HS-27A (cell line): ENCODE measurements at places on chromosomes 11 and 22.

DNA sequence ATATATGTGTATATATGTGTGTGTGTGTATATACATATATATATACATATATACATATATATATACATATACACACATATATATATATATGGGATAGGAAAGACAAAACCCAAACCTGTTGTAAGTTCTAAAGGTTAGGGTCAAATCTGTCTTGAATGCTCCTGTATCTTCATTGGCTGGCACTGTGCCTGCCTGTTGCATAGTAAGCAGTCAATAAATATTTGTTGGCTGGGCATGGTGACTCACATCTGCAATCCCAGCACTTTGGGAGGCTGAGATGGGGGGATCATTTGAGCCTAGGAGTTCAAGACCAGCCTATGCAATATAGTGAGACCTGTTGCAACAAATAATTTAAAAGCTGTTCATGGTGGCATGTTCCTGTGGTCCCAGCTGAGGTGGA is 205.4 kb downstream of the DBX1 start:
- no peak for DNase-seq

DNA sequence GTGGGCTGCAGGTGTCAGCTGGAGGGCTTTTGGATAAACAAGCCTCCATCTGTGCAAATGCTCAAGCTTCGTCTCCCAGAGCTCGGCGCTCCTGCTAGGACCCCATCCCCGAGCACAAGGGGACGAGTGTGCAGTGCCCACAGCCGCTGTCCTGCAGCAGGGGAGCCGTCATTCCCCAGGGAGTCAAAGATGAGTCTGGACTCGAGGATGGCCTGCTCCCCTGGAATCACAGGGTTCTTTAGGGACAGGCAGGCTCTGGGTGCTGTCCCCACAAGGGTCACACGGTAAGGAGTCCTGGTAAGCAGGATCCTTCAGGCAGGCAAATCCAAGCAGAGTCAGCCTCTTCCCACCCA is 50.2 kb downstream of the APOL1 start:
- DNase-seq: no peak

- no peak for DNase-seq
These were observed at the start of gene TYMP for GRCh38 chr22:50529897-50530579. Gene TYMP, minus strand, starts transcription at chr22:50530012. Its CDS starts 303 bp downstream, at chr22:50529709.

- DNase-seq: no peak
These were observed 18.4 kb downstream of the PARVB start for GRCh38 chr22:44042249-44043218.

- DNase-seq: no peak
These were observed 51.4 kb upstream of the ACAT1 start for GRCh38 chr11:108069947-108070346.

DNA sequence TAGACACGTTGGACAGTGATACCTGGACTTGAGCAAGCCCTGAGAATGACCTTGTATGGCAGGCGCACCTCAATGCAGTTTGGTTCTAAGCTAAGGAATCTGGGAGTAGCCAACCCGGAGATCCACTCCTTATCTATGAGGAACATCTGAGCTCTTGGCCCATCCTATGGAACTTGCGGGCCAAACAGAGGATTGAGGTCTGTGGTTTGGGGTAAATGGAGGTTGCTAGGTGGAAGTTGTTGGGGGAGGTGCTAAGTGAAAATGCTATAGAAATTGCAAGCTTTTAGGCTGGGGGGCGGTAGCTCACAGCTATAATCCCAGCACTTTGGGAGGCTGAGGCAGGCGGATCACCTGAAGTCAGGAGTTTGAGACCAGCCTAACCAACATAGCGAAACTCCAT is 8.9 kb downstream of the GDPD5 start:
- no peak for DNase-seq

DNA sequence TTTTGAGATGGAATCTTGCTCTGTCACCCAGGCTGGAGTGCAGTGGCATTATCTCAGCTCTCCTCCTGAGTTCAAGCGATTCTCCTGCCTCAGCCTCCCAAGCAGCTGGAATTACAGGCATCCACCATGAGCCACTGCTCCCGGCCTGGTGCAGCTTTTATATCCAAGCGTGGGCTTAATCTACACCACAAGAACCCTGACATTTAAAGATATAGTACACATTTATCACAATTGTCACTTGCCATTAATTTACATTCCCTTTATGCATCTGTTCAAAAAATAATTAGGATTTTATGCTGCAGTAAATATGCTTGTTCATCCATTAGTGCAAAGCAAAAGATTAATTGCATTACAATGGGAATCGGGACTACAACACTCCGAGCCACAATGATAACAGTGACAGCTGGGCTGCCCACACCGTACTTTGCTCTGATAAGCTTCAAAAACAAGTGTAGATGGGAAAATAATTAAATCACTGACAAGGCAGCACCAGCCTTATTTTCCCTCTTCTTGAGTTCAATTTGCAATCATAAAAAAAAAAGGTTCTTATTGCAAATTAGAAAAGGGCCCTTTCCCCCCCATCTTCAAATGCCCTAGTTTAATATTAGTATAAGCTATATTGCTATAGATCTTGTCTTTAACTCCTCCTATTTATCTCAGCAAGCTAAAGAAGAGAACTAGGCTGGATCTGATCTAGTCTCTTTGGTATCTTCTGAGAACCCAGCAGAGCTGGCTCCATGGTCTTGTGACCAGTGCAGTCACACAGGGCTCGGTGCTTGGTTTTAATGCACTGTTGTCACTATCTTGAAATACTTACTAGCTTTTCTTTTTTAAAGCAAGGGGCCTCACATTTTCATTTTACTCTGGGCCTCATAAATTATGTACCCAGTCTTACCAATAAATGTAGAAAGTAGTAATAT is 206.2 kb upstream of the LRRC4C start:
- no peak for DNase-seq

- no peak for DNase-seq
These were observed 4.0 kb downstream of the TAF10 start for GRCh38 chr11:6608011-6608410.

GRCh38 chr11:84061726-84062125 is 775.6 kb upstream of the CCDC90B start:
- no peak for DNase-seq

GRCh38 chr22:40635043-40635939 is 1.2 kb downstream of the MRTFA start:
- no peak for DNase-seq

DNA sequence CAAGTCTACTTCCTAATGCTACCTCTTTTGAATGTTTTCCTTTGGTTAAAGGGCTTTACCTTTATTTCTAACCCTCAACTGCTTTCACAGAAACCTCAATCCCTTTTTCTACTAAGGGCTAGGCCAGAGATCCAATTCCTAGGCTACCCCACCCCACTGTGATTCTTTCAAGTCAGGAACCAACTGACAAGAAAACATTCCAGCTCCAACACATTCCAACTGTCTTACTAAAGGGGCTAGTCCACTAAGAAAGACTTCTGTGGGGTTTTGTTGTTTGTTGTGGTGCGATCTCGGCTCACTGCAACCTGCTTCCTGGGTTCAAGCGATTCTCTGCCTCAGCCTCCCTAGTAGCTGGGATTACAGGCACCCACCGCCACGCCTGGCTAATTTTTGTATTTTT is 151.3 kb downstream of the APOL5 start:
- DNase-seq: peak; percentile 19

- DNase-seq: peak; percentile 15
These were observed 6.9 kb downstream of the SMPD1 start for GRCh38 chr11:6397156-6397555.

GRCh38 chr11:10324474-10324873 is 19.6 kb downstream of the ADM start:
- no peak for DNase-seq

DNA sequence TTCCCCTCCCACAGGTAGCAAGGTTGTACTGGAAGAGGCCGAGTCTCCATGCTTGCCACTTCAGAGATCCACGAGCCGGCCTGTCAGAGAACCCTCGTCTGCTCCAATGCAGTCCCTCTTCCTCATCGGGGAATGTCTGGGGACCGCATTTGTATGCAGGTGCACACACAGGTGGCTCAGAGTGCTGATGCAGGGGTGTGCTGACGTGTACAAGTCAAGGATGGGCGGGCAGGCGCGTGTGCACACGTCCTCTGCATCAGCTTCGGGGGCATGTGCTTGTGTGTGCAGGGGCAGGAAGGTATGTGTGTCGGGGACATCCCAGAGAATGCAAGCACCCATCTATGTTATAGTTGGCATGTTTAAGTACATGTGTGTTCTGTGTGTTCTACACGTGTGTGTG is 49.4 kb downstream of the ELFN2 start:
- DNase-seq: no peak

- no peak for DNase-seq
These were observed 78.3 kb downstream of the MICAL3 start for GRCh38 chr22:17945888-17946648.

DNA sequence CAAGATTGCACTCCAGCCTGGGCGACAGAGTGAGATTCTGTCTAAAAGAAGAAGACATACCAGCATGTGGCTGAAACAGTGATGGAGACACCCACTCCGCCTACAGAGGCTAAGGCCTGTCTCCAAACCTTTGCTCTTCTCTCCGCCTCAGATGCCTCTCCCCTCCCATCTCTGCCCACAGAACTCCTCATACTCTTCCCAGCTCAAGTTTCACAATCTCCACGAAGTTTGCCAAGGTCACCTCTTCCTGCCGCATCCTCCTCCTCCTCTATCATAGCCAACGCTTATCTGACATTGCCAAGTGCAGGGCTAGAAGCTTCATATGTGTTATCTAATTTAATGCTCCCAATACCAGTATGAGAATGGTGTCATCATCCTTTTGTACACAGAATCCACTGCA is 25.9 kb upstream of the FBLN1 start:
- no peak for DNase-seq

DNA sequence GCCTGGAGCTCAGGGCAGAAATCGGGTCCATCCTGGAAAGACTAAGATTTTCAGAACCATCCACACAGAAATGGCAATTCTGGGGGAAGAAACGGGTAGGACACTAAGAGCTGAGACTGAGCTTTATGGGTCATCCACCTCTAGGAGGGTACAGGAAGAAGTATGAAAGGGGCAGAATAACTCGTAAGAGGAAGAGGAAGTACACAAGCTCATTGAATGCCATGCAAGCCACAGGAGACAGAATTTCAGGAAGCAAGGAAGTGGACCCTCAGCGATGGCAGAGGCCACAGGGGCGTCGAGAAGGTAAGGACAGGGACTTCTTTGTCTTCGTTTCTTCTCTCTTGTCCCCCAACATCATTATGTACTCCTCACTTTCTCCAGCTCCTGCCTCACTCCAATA is 169.6 kb downstream of the MAML2 start:
- no peak for DNase-seq

GRCh38 chr22:27385261-27385998 is 416.1 kb downstream of the MN1 start:
- DNase-seq: no peak

DNA sequence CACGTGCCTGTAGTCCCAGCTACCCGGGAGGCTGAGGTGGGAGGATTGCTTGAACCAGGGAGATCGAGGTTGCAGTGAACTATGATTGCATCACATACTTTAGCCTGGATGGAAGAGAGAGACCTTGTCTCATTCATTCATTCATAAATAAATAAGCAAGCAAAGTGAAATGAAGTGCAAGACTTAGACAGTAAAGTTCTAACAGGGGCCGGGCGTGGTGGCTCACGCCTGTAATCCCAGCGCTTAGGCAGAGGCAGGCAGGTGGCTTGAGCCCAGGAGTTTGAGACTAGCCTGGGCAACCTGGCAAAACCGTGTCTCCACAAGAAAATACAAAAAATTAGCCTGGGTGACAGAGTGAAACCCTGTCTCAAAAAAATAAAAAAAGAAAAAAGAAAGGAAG is 1.6 kb upstream of the ZNF280A start:
- DNase-seq: no peak

DNA sequence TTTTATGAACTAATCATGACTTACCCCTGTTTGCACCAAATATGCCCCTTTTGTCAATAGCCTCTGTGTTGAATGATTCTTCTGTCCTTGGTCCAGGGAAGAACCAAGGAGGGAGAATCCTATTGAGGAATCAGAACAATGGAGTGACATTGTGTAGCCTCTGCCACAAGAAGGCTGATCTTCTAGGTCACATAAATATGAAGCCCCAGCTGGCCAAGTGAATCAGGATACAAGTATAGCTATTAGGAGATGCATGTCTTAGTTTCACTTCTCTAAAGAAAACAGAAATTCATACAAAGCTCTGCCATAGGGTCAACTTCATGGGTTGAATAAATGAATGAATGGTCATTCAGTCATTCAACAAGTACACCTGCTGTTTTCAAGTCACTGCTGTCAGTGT is 118.2 kb upstream of the BLID start:
- DNase-seq: no peak

DNA sequence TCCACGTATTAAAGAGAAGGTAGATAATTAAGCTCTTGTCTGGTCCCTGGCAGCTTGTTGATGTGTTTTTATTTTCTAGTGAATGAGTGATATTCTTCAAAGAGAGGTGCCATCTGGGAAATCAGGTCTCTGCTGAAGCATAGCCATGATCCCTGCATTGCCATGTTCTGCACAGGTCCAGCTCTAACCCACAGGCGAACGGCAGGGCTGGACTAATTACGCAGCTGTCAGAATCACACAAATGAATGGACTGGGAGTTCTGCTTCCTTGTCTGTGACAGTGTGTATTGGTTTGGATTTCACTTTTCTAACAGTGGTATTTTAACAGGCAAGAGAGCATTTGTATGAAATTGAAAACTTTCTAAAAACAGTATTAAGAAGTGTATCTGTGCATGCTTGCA is 235.6 kb downstream of the FAT3 start:
- DNase-seq: no peak
